ENCODE measurements at places on chromosomes 16 and 17. TPM values are rescaled to one million over a fixed set of nuclear protein-coding genes. Genes with fewer than 3 reads are reported as not detected.

DNA sequence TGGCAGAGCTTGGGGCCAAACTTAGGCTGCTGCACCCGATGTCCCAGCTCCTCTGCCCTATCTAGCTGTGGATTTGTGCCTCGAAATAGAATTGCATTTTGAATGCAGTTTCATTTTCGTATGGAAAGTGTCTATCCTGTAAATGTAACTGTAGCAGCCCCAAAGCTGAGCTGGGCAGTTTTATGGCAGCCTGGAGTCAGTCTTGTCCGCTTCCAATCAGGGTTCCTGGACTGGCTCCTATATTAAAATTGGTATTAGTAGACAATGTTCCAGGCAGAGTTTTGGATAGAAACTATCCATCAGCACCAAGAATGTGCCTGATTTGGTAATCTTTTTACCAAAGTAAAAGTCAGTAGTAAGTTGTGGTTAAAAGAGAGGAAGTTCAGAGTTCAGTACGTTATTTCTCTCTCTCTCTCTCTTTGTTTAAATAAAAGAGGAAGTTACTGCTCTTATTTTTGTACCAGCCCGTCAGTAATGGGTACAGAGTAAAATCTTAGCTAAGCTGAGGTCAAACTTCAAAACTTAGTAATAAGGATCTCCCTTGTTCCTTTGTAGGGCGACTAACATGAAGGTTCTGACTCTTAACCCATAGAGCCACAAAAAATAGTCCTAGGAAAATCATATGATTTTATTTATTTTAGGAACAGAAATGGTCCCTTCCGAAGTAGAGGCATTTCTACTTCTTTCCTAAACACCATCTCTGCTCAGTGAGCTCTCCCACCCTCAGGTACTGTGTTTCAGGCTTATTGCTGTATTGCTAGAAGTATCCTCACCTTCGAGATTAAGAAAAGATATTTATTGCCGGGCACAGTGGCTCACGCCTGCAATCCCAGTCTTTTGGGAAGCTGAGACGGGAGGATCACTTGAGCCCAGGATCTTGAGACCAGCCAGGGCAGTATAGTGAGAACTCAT is 28.0 kb downstream of the PRKCB start:
- peak; percentile 27 for DNase-seq

DNA sequence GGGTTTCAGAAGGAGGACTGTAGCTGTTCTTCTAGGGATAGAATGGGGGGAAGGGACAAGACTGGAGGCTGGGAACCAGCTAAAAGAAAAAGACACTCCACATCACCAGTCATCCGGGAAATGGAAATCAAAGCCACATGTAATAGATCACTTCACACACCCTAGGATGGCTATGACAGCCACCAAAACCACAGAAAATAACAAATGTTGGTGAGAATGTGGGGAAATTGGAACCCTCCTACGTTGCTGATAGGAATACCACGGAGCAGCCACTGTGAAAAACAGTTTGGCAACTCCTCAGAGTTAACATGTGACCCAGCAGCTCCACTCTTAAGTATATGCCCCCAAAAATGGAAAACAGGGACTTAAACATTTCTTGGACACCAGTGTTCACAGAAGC is 2.3 kb downstream of the TLE7 start:
- DNase-seq = no peak

GRCh38 chr16:15913046-15913698 is 24.8 kb upstream of the CEP20 start:
- no peak for DNase-seq

- no peak for DNase-seq
Measured at GRCh38 chr17:2075336-2076086, 20.6 kb downstream of the HIC1 start.

GRCh38 chr16:69412287-69412686 is 12.1 kb upstream of the CYB5B start:
- no peak for DNase-seq

Gene INCA1
- total RNA-seq = 0.29 TPM

All from activated naive CD8-positive, alpha-beta T cell treated with anti-CD3 and anti-CD28 coated beads for 36 hours (primary cell).